Smooth muscle cell of the pulmonary artery (primary cell): ENCODE measurements at places on chromosomes 7 and 10. TPM values are rescaled to one million over a fixed set of nuclear protein-coding genes. Genes with fewer than 3 reads are reported as not detected.

DYNC1I1 gene
- 1.0 and 1.5 TPM in 2 replicates for total RNA-seq

GRID2IP gene
- 0.07 TPM in 1 of 2 replicates, not detected in the other for total RNA-seq

SPDYE16 gene
- total RNA-seq: not detected in 2 replicates

CPA2 gene
- total RNA-seq: not detected in 2 replicates

ADAM22 gene
- total RNA-seq: 0.43 and 0.52 TPM in 2 replicates

PITX3 gene
- 0.13 and 0.23 TPM in 2 replicates for total RNA-seq

PLEKHS1 gene
- not detected in 2 replicates for total RNA-seq

FLNC gene
- total RNA-seq: 324 and 363 TPM in 2 replicates

NPM3 gene
- total RNA-seq: 43.5 and 57.5 TPM in 2 replicates

PLPP4 gene
- total RNA-seq: 1.2 and 4.3 TPM in 2 replicates

NUDT13 gene
- total RNA-seq: 1.1 and 1.6 TPM in 2 replicates

INHBA gene
- total RNA-seq: 67.4 and 92.3 TPM in 2 replicates

GCK gene
- 1.0 and 1.4 TPM in 2 replicates for total RNA-seq

PRSS2 gene
- total RNA-seq: not detected in 2 replicates

ZP3 gene
- 3.0 and 3.8 TPM in 2 replicates for total RNA-seq

LRRC4 gene
- total RNA-seq: 0.03 TPM in 1 of 2 replicates, not detected in the other

OPALIN gene
- not detected in 2 replicates for total RNA-seq

MPP7 gene
- total RNA-seq: 0.92 and 1.6 TPM in 2 replicates
